Stimulated activated CD8-positive, alpha-beta memory T cell treated with anti-CD3 and anti-CD28 coated beads, Interleukin-2, amount 100 ng/mL, for 1 hour (primary cell): ENCODE measurements at places on chromosomes 3 and 15.

DNA sequence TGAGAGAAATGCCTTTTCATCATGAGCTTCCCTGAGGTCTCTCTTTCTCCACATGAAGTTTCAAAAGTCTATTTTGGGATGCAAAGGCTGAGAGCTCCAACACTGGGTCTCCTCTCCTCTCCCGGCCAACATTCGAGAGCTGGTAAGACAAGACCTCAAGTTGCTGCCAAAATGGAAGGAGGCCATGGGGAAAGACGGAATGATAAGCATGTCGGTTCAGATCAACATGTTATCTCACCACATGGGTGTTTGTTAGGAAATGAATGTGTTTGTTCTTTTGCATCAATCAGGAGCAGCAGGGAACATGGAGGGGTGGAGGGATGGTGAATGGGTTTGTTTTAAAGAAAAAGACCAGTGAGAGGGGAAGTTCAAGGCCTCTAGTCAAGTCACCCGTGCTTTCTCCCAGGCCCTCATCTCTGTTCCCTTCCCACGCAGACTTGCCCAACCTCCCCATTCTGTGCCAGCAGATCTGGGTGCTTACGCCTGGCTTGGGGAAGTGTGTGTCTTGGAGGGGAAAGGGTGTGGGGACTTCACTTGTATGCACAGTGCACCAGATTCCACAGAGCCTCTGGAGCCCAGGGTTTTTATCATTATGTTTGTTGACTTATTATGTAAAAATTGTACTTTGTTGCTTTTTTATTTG, 23.5 kb upstream of the ATP10A start:
- no peak for DNase-seq

- no peak for DNase-seq
Observed at GRCh38 chr15:48435321-48435720, 104.1 kb downstream of the DUT start.

DNA sequence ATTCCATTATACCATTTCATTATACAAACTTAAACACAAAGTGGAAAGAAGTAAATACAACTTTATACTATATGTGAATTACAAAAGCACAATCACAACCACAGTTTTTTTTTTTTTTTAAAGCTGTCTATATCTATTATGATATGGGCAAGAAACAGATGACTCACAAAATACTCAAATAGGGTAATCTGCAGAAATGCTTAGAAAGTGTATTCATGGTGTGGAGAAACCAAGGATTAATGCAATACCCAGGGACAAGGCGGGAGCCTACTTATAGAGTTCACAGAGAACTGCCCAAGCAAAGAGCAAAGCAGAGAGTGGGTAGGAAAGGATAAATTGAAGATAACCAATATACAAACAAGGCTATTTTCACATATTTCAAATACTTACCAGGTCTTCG, 332.0 kb downstream of the FHIT start:
- DNase-seq: no peak

GRCh38 chr15:61051569-61052031, 177.5 kb downstream of the RORA start:
- DNase-seq: no peak

- DNase-seq: no peak
Observed at GRCh38 chr15:91939403-91939831, 85.9 kb downstream of the SLCO3A1 start.

GRCh38 chr15:90580099-90580498, 50.4 kb downstream of the CRTC3 start:
- no peak for DNase-seq

DNA sequence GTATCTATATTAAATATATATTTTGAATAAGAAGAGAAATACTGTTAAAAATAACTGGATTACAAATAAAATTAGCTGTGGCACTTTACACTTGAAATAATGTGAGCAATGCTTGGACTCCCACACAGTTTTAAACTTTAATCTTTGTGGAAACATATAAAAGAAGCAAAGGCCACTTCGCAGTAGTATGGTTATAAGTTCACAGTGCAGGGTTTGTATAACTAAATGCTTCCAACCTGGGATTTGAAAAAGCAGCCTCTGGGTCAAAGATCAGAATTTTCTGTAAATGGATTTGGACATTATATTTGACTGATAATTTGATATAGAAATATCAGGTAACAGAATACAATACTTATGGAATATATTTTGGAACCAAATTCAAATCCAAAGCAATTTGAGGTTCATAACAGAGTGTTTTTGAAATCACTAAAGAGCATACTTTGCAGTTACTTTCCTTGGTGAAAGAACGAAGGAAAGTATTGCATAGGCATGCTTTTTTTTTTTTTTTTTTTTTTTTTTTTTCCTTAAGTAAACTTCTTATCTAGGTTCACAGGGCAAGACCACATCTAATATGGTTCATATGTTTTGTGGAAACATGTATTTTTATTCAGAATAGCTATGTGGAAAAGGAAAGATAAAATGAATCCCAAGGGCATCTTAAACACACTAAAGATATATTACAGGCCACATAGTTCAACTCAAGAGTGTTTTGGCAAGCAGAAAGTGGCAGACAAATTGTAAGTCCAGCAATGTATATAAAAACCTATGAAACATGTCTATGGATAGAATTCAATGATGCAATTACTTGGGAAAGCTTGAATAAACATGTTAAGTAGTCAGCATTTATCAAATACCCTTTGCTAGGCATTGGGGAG, 47.1 kb upstream of the SGO1 start:
- no peak for DNase-seq

DNA sequence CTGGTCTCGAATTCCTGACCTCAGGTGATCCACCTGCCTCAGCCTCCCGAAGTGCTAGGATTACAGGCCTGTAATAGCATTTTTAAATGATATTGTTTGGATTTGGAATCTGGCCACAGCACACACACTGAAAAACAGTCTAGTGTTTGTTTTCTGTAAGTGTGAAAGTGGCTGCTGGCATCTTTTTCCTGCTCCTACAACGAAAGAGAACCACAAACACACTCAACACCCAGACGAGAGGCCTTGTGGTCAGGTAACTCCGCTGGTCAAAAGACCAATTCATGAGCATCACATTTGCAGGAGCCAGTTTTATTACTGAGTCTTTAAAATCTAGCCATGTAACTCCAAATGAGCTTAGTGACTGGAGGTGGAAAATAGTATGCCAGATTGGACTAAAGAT, 50.2 kb downstream of the IMPG2 start:
- DNase-seq: no peak

DNA sequence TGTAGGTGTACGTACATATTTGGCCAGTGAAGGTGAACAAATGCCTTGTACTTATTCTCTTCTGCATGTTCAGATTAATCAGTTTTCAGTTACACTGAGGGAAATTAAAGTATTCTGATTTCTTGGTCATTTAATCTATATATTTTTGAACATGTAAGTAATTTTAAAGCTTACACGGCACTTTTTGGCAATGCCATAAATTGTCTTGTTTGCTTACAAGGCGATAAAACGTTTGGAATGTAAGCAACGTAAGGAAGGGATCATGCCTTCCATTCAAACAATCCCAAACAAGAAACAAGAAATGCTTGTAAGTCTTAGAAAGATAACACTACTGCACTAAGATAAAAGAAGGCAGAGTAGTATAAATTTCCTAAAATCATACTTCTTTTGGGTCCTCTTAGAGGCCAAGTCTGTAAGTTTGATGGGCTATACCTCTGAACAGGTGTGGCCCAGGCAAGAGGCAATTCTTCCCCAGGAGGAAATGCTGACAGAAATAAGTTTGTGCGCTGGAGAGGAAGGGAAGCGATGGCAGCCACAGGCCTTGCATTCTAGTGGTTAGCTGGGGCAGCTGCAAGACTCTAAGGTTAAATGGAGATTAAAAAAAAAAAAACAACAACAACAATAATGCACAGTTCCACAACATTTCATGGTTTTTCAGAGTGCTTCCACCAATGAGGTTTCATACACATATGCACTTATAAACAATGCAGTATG, 73.8 kb downstream of the GOLIM4 start:
- no peak for DNase-seq

DNA sequence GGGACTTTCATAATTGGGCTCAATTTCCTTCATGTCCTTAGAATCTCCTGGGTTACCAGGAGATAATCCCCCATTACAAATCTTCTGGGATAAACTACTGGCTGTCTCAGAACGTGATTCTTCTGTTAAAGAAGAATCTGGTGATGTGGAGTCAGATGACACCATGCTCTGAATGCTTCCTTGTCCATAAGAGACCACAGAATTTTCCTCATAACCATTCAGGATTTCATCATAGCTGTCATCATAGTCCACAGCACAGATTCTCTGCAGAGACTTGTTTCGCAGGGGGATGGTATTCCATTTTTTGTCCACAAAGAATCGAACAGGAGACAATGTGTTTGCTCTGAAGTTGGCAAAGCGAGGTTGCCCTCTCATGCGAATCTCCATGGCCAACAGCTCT, 109.8 kb upstream of the TSPAN3 start:
- DNase-seq: no peak

- DNase-seq: no peak
Observed at GRCh38 chr3:184688251-184688881, 23.5 kb downstream of the MAGEF1 start.

DNA sequence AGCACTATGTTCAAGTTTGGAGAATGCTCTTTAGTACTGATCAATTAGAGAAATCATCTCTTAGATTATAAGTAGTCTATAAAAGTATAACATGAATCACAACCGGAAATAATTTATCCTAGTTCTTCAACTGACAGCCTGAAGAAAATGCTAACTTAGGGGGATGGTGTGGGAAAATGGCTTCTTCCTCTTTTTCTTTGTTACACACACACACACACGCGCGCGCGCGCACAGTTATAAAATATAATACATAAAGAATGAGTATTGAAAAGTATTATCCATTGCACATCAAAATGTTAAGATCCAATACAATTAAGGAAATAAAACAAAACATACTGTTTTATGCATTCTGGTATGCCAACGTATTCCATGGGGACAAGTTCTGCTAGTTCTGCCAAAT, 11.2 kb upstream of the GTF2A2 start:
- no peak for DNase-seq

GRCh38 chr15:58269455-58270414, 131.6 kb downstream of the AQP9 start:
- no peak for DNase-seq

GRCh38 chr3:40961104-40961857, 238.0 kb upstream of the CTNNB1 start:
- no peak for DNase-seq

DNA sequence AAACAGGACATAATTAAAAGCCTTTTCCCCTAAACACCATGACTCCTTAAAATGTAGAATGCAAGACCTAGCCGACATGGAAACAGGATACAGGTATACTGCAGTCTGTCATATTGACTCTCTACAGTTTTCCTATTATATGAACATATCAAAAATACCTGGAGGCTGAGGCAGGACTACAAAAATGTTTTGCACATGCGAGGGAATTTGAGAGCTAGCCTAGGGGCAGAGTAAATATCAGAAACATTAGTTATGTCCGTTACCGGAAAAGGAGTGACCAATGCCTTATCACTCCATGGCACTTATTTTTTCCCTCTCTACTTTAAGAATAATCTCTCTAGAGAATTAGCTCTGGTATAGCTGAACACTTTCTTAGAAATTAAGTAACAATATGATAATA, 732.3 kb downstream of the TUSC7 start:
- DNase-seq: no peak

DNA sequence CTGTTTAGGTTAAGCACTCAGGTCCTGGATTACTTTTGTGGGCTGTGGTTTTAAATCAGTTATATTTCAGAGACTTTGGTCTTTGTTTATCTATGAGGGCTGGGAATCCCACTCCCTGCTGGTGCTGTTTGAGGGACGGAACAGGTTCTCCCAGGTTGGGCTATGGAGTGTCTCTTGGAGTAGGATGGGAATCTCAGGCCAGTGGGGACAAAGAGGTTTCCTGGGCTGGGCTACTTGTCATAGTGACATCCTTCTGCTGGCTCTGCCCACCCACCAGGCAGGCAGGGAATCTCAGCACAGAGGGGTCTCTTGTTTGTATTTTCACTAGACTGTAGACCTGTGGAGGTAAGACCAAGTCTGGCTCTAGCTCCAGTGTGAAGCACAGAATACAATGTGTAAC, 47.2 kb upstream of the UBE3A start:
- DNase-seq: no peak

DNA sequence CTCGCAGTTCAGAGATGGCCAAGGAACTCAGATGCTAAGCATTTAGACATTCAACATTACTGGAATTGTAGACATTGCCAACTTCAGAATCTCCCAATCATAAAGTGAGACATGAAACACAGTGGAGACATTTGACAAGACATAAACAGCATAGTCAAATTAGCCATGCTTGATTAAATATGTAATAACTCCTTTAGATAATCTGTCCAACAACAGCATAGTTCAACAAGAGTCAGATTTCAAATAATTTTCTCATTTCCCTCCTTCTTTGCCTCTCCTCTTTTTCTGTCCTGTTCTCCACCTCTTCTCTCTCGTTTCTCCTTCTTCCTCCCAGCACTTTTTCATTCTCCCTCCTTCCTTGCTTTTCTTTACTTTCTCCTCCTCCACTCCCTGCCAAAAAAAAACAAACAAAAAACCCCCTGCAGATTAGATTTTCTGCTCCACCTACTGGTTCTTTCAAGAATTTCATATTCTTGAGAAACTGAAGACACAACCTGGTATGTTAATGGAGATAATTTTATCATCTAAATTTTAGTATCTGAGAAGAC, 20.2 kb downstream of the CPOX start:
- no peak for DNase-seq

DNA sequence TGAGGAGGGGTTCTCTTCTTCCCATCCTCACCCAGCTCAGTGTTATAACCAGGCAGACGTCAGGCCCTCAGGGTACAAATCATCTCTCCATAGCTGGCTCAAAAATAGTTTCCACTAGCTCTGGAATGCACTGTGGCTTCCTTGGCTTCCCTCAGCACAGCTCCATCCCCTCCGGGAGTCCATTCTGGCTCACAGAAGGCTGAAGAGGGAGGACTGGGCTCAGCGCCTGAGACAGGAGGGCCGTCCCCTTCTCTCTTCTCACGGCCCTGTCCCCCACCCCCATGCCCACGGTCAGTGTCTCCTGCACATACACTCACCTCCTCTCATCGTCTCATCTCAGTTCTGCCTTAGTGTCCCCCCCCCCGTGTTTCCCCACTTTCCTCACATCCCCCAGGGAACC, 50.1 kb downstream of the UMPS start:
- DNase-seq: no peak

DNA sequence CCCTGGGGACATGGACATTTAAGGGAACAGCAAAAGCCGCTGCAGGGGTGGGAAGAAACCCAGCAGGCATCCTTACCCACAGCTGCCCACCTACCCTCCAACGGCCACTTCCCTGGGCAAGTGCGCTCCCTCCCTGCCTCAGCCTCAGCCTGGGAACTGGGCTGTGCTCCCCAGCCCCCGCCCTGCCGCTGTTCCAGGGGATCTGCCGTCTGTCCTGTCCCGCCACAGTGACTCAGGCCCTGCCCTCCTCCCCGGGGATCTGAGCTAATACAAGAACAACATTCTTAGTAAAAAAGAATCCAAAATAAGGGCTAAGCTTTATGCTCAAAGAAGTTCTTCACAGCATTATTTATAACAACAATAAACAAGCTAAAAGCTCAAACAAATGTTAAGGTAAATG, 7.4 kb upstream of the IQSEC1 start:
- DNase-seq: no peak

DNA sequence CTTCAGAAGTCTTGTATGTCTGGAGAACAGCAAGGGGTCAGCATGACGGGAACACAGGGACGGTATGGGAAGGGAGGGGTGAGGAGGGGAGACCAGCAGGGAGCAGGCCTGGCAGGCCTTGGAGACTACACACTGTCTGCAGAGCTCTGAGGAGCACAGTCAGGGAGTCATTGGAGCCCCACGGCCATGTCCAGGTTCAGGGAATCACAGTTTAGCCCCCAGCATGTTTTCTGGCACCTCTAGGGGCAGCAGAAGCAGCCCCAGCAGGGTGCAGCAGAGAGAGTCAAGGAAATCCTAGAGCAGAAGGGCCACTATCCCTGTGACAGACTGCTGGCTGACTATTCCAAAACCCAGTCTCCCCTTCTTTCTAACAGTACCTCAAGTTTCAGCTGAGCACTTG, 3.2 kb downstream of the LAMP3 start:
- DNase-seq: no peak
